Activated T-cell treated with anti-CD3 and anti-CD28 coated beads, Interleukin-2, amount 50 U/mL, for 1 hour (primary cell): ENCODE measurements at places on chromosomes 12 and 14.

DNA sequence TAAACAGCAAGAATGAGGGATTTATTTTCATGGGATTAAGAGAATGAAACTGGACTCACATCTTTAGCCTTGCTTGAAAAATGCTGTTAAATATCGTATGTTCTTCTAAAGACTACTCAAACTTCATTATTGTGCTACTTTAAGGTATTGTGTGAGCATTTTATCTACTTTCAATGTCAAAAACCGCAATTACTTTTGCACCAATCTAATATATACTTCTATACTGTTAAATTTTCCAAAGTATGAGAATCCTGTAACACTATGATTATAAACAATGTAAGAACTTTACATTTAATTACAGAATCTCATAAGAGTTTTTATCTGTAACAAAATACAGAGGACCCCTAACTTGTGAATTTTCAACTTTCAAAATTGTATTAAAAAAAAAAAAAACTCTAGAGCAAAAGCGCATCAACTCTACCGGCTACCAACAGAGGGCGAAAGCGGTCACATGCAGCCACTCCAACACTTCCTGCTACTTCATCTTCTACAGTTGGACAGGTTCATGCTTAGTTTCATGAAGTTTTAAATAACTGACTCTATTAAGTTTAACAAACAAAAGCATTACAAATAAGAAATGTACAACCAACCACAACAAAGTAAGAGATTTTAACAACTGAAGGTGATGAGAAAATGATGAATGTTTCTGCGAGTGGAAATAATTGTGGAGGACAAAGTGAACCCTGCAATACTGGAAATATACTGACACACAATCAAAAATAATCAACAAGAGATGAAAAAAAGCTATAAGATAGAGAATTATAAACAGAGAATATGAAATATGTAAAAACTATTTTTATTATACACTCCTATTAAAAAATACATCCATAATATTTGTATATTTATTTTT, 210.9 kb downstream of the MED13L start:
- DNase-seq, result peak; percentile 51

- no peak for DNase-seq
Observed at GRCh38 chr14:36306836-36307235, 13.6 kb downstream of the MBIP start.

DNA sequence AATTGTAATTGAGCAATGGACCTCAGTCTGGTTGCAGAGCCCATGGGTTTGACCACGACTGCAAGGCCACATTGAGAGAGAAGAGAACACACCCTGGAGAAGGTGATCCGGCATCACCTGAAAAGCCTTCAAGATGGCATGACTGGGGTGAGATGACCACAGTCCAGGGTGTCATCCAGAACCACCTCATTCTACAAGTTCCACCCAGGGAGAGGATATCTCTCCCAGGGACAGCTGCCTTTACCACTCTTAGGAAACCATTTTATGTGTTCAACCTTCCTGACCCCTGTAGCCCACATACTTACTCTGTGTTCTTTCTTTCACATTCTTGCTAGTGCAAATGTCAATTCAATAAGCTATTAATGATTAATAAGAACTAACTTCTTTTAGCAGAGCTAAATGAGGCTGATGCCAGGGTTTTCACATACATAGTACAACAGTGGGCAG, 43.4 kb upstream of the CPM start:
- no peak for DNase-seq

DNA sequence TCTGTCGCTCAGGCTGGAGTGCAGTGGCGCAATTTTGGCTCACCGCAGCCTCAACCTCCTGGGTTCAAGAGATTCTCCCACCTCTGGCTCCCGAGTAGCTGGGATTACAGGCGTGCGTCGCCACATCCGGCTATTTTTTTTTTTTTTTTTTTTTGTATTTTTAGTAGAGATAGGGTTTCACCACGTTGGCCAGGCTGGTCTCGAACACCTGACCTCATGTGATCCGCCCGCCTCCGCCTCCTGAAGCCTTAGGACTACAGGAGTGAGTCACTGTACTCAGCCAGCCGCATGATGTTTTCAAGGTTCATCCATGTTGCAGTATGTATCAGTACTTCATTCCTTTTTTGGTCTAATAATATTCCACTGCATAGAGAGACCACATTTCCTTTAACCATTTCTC, 2.4 kb upstream of the RNF34 start:
- DNase-seq, result no peak

DNA sequence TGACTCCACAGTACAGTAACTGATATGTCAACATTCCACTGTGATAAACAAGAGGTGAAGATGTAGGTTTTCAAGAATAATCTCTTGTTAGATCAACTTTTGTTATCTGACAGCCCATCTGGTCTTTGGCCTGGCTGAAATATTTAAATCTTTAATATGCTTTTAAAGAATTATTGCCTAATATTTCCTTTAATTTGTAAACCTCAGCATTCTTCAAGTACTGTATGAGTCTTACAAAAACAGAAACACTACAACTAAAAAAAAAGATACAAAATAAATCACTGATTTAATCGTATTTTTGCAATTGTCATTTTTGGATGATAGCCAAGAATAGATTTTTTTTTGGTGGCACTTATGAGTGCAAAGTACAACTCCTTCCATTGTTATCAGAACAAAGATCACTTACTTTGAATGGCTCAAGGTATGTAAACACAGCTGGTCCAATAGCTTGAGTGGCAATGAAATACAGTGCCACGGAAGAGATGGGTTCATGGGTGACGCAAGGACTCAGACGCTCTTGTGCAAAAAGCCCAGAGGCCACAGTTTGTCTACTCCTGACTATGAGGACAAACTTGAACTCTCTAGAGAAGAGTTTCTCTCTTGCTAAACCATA, 109.5 kb downstream of the PAX9 start:
- DNase-seq, result no peak

DNA sequence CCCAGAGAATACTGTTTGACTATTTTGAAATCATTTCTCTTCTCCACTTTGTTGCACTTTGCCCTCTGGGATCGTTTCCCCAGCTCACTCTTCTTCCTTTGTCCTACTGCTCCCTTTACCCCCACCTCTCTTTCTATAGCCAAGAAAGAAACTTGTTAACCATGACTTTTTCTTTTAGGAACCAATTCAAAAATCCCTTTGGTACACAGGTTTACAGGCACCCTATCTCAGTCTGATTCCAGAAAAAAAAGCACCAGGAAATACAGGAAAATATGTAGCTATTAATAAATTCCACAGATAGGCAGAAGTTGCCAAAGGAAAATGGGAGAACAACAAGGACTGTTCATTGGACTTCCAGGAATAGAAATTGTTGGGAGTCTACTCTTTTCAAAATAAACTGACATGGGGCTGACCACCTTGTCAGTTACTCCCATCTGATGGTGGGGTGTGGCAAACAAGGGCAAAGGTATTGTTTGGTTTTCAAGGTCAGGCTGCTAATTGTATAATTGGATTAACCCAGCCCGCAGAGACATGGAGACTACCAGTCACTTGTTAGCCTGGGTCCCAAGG, 82.4 kb downstream of the CRADD start:
- no peak for DNase-seq

DNA sequence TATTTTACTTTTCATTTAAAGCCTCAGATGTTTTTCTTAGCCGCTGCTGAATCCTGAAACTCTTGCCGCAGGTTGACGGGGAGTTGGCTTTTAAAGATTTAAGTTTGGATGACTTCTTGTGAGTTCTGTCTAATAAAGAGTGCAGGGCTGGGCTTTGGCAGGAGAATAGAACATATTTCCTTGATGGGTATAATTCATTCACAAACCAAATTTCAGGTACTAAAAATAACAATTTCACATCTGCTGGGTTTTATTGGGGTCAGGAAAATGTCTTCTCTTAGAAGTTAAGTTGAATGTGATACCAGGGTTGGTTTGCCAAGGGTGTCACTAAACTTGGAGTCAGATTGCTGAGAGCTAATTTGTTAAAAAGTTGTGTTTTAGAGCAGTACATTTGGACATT, 9.7 kb downstream of the SP1 start:
- no peak for DNase-seq

DNA sequence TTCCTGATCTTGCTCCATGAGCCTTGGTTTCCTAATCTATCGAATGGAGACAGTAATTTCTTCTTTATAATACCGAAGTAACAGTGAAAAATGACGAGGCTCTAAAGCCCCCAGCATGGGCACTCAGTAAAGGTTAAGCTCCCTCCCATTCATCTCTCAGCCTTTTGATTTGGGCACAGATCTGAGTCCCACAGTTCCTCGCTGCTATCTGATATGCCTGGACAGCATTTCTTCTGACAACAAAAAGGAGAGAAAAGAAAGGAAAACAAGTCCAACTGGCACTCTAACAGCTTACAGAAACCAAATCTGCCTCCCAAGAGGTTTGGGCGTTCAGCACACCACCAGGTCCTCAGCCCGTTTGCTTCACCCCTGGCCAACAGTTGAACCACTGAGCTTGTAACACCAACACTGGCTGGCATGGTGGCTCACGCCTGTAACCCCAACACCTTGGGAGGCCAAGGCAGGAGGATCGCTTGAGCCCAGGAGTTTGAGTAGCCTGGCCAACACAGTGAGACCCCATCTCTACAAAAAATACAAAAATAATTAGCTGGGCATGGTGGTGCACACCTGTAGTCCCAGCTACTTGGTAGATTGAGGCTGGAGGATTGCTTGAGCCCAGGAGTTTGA, 19.5 kb downstream of the CCDC88C start:
- DNase-seq, result no peak

DNA sequence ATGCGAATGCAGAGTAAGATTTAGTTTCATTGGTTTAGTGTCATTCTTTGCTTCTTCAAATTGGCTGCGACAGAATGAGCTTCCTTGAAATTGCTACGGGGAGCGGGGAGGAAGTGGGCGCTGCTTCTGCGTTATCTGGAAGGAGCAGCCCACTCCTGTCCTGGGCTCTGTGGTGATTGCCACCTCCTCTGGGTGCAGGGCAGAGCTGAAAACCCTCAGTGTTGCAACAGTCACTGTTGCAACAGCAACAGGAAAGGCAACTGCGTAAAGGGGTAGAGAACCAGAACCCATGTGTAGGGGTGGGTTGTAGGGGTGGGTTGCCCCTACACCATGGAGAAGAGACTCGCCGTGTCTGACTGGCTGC, 57.7 kb downstream of the MAX start:
- no peak for DNase-seq

GRCh38 chr12:15225136-15225862, 4.1 kb upstream of the RERG start:
- no peak for DNase-seq

GRCh38 chr14:76698631-76699030, 62.6 kb upstream of the VASH1 start:
- no peak for DNase-seq

- peak; percentile 73 for DNase-seq
Observed at GRCh38 chr14:31206536-31207286, 882 bp downstream of the HECTD1 start.

DNA sequence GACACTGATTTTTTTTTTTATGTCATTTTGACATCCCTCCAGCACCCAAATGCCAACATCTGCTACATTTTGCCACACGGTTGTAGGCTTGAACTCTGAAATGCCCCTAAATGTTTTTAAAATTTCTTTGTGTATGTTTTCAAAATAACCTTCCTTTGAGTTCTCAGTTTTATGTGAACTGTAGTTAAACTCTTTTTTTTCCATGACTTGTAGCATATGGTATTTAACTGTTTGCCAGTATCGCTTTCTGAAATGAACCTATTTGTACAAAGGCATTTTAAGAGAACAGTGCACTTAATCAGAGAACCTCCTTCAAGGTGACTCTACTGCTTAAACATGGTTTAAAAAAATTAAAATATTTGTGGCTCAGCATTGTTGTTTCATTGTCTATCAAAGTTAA, 61.5 kb downstream of the PDE3A start:
- no peak for DNase-seq

- DNase-seq, result no peak
Observed at GRCh38 chr12:46771268-46771827, 54.4 kb downstream of the SLC38A4 start.

- no peak for DNase-seq
Observed at GRCh38 chr12:93174473-93174872, 203.3 kb upstream of the NUDT4 start.

DNA sequence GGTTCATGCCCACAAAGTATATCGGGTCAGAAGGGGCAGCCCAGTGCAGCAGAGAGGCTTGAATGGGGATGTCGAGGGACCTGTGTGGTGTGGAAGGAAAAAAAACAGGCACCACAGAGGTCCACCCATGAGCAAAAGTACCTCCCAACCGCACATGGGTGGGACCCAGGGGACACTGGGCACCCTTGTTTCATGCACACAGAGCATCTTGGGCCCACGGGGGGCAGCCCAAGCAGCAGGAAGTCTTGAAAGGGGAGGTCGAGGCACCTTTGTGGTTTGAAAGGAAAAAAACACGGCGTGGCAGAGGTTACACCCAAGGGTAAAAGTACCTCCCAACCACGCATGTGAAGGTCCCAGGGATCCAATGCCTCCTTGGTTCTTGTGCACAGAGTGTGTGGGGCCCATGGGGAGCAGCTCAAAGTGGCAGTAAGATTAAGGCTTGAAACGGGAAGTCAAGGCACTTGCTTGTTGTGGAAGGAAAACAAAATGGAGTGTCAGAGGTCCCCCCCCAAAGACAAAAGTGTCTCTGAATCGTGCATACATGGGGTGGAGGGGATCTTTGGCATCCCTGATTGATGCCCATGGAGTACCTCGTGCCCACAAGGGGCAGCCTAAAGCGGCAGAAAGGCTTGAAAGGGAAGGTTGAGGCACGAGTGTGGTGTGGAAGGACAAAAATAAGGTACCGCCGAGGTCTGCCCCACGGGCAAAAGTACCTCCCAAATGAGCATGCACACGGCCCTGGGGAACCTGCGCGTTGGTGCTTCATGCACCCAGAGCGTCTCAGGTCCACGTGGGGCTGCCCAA, 575.5 kb downstream of the ALG10 start:
- peak; percentile 7 for DNase-seq

GRCh38 chr12:101591781-101592180, 3.0 kb upstream of the MYBPC1 start:
- no peak for DNase-seq

- DNase-seq, result no peak
Observed at GRCh38 chr14:54503486-54503885, 6.2 kb upstream of the CGRRF1 start.

- DNase-seq, result no peak
Observed at GRCh38 chr14:26414103-26414502, 183.7 kb downstream of the NOVA1 start.

DNA sequence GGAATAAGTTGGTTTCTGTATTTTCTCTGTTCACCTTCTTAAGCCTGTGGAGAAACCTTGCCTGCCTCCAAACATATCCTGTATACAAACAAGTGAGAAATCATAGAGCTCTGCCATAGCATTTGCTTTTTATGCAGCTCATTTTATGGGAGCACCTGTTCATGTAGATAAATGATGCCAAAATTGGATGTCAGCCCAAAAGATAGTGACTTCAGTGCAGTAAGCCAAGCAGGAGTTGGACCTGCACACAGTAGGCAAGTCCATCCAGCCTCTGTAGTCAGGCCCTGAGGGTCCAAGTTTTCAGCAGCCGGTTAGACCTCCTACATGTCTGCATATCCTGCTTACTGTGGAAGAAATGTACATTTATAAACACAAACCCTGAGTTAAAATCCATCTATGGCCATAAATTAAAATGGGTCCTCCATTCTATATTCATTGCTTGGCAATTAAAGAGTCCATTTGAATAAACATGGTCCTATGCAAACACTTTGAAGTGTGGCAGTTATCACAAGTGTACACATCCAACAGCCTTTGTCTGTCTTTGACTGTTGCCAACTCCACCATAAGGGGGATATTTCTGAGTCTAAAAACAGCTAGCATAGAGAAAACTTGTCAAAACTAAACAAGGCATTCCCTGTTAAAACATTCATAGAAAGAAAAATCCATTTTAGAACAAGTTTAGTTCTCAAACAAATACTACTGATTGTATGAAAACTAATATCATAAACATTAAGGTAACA, 847.8 kb downstream of the RPS29 start:
- DNase-seq, result no peak

- DNase-seq, result no peak
Observed at GRCh38 chr14:104610749-104611310, 6.3 kb upstream of the TMEM179 start.
